OCI-LY7 (cell line): ENCODE measurements at places on chromosomes 5 and 9. TPM values are rescaled to one million over a fixed set of nuclear protein-coding genes. Genes with fewer than 3 reads are reported as not detected.

CATSPER3 gene
- 0.61 and 1.0 TPM in 2 replicates for total RNA-seq

MPDZ gene
- not detected in 2 replicates for total RNA-seq

TLX3 gene
- total RNA-seq: not detected in 2 replicates

CDH9 gene
- not detected in 2 replicates for total RNA-seq

PCDHGA4 gene
- total RNA-seq: 1.8 and 1.9 TPM in 2 replicates

COL23A1 gene
- 0.53 TPM in 1 of 2 replicates, not detected in the other for total RNA-seq

CA9 gene
- total RNA-seq: not detected in 2 replicates

SARDH gene
- total RNA-seq: 39.4 and 42.8 TPM in 2 replicates

CNTFR gene
- not detected in 2 replicates for total RNA-seq

PFN3 gene
- total RNA-seq: not detected in 2 replicates

DOCK2 gene
- 196 and 205 TPM in 2 replicates for total RNA-seq

PCDHB12 gene
- not detected in 2 replicates for total RNA-seq

SH3RF2 gene
- not detected in 2 replicates for total RNA-seq

TAS2R1 gene
- total RNA-seq: not detected in 2 replicates

FOXD4 gene
- 2.2 and 2.3 TPM in 2 replicates for total RNA-seq

ADGRD2 gene
- not detected in 2 replicates for total RNA-seq

ANKRD18A gene
- not detected in 2 replicates for total RNA-seq

PHF24 gene
- total RNA-seq: not detected in 2 replicates

FABP6 gene
- total RNA-seq: not detected in 2 replicates

C5orf52 gene
- not detected in 2 replicates for total RNA-seq

GMCL2 gene
- total RNA-seq: not detected in 2 replicates

ATP10B gene
- not detected in 2 replicates for total RNA-seq

MYOZ3 gene
- total RNA-seq: not detected in 2 replicates

ACTBL2 gene
- total RNA-seq: not detected in 2 replicates

SCGB3A2 gene
- total RNA-seq: not detected in 2 replicates

FAM169A gene
- not detected in 2 replicates for total RNA-seq

STOM gene
- 7.3 and 8.1 TPM in 2 replicates for total RNA-seq

SERF1A gene
- total RNA-seq: 6.2 and 7.8 TPM in 2 replicates

CCL27 gene
- total RNA-seq: 0.42 and 0.68 TPM in 2 replicates

SHLD3 gene
- 3.8 and 4.3 TPM in 2 replicates for total RNA-seq

PCDHB6 gene
- not detected in 2 replicates for total RNA-seq

AQP7 gene
- 1.4 and 2.2 TPM in 2 replicates for total RNA-seq

CCDC183 gene
- 0.44 and 0.88 TPM in 2 replicates for total RNA-seq

SLC45A2 gene
- not detected in 2 replicates for total RNA-seq

GABRA6 gene
- not detected in 2 replicates for total RNA-seq

PCDHB14 gene
- not detected in 2 replicates for total RNA-seq

MAP1B gene
- 0.06 TPM in 1 of 2 replicates, not detected in the other for total RNA-seq

KCTD16 gene
- 0.28 and 0.32 TPM in 2 replicates for total RNA-seq

GOLPH3 gene
- total RNA-seq: 51.0 and 53.8 TPM in 2 replicates

DMRT3 gene
- not detected in 2 replicates for total RNA-seq

REXO4 gene
- total RNA-seq: 40.6 and 45.5 TPM in 2 replicates

INSYN2B gene
- total RNA-seq: not detected in 2 replicates

SLIT3 gene
- not detected in 2 replicates for total RNA-seq

EGFL7 gene
- not detected in 2 replicates for total RNA-seq

SNX18 gene
- 6.3 and 7.7 TPM in 2 replicates for total RNA-seq

STING1 gene
- 0.44 TPM in 1 of 2 replicates, not detected in the other for total RNA-seq

NKD2 gene
- 0.22 and 0.38 TPM in 2 replicates for total RNA-seq

SAP30L gene
- total RNA-seq: 37.5 and 39.3 TPM in 2 replicates

TAL2 gene
- total RNA-seq: not detected in 2 replicates

ELAVL2 gene
- total RNA-seq: not detected in 2 replicates

NOTCH1 gene
- 15.5 and 17.9 TPM in 2 replicates for total RNA-seq

KLHL3 gene
- total RNA-seq: 5.2 and 6.2 TPM in 2 replicates

CCDC192 gene
- not detected in 2 replicates for total RNA-seq

NR6A1 gene
- 21.7 and 23.0 TPM in 2 replicates for total RNA-seq
